ENCODE measurements at places on chromosomes 3 and 15.
A peak's percentile ranks its signal among the peaks of the same experiment; 100 is the strongest.

DNA sequence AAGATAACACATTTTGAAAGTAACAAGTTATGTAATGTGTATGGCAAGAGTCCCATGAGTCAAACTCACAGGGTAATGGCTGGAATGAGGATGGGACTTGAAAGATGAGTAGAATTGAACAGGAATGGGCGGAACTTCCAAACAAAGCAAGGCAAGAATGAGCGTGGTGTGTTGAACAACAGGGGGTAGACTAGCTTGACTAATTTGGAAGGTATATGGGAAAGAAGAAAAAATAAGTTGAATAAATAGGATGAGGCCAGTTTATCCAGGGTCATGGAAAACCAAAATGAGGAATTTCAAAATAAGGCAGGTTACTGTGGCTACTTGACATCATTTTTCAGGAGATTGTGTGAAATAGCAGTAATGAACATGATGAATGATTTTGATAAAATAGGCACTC is 2.5 kb upstream of the DPH6 start:
- DNase-seq: no peak

- DNase-seq: no peak
These were observed 25.8 kb downstream of the SPSB4 start for GRCh38 chr3:141076797-141077571.

GRCh38 chr15:64337761-64338160 is 18.2 kb downstream of the CSNK1G1 start:
- no peak for DNase-seq

DNA sequence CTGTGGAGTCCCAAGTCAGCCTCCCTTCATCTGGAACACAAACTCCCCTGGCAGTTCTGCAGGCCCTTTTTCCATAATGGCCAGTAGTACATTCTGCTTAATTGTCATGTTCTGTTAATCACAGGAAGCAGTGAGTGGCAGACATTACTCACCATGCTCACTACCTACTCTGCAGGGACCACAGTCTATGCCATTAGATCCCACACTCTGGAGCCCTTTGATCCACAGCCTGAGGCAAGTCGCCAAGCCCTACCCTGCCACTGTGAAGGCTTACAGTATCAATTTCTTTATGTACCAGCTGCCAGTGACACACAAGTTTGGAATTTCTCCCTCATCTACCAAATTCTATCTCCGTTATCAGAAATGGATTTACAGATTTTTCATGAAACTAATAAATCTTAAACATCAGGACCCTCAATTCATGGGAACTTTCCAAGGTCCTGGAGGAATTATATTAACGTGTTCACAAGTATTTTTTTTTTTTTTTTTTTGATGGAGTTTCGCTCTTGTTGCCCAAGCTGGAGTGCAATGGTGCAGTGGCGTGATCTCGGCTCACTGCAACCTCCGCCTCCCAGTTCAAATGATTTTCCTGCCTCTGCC is 20.6 kb upstream of the WWTR1 start:
- DNase-seq: no peak

DNA sequence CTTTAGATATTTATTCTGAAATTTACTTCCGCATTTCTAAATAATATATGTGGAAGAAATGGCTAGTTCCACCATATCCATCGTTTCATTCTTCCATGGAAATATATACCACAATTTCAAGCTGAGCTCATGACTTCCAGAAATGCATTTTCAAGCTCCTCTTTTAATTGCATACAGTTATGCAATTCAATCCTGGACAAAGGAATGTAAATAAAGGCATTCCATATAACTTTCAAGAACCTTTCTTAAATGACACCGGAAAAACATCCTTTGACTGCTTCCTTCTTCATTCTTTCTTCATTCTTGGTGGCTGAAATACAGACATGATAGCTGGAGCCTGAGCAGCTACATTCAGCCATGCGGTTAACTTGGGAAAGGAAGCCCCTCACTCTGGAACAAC is 185.2 kb upstream of the GADL1 start:
- peak; percentile 20 for DNase-seq

DNA sequence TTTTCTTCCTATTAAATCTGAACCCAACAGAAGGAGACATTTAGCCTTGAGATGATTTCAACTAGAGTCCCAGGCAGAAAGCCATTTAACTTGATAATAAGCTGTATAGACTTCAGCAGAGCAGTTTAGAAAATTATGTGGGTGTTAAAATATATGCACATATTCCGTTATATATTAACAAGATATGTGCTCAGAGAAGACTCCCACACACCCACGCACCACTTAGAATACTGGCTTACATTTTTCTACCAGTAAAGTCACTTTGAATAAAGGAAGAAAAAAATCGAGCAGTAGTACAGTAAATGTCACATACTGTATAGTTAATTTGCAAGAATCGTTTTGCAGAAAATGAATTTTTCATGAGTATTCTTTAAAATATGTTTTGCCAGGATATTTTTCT is 599.3 kb downstream of the FGF12 start:
- no peak for DNase-seq

- DNase-seq: peak; percentile 42
These were observed at the start of gene SH3GL3 for GRCh38 chr15:83446904-83447709. TSS of gene SH3GL3 (plus strand) at chr15:83447341. CDS start at chr15:83447534, 193 bp downstream.

DNA sequence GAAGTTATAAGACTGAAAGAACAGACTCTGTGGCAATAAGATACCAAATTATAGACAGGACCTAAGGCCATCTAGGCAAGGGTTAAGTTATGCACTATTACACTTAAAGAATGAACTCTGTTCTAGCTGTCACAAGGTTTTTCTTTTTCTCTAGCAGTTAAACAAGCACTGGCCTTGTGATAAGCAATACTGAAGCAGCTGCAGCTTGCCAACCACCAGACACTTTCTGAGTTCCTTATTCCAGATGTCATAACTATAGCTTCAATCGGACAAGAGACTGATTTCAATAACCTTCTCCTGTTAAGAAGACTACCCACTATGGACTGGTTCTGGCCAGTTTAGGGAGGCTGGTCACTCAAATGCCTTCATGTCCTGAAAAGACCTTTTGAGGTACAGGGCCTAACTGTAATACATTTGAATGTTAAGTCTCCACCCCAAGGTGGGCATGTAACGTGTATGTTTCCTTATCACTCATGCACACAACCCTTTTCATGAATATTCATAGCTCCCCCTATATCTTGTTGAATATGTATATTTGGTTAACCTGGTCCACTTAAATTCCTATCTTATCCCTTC is 85.8 kb downstream of the CFAP20DC start:
- DNase-seq: peak; percentile 19

GRCh38 chr3:44883999-44884431 is 9.6 kb downstream of the TGM4 start:
- peak; percentile 86 for DNase-seq

GRCh38 chr3:122099255-122099654 is 44.1 kb downstream of the CD86 start:
- no peak for DNase-seq

GRCh38 chr15:83698294-83698693 is 44.4 kb downstream of the ADAMTSL3 start:
- no peak for DNase-seq

- DNase-seq: no peak
These were observed 297 bp downstream of the PRC1 start for GRCh38 chr15:90994059-90994416.

- no peak for DNase-seq
These were observed 54.8 kb downstream of the MESD start for GRCh38 chr15:80934761-80935221.

DNA sequence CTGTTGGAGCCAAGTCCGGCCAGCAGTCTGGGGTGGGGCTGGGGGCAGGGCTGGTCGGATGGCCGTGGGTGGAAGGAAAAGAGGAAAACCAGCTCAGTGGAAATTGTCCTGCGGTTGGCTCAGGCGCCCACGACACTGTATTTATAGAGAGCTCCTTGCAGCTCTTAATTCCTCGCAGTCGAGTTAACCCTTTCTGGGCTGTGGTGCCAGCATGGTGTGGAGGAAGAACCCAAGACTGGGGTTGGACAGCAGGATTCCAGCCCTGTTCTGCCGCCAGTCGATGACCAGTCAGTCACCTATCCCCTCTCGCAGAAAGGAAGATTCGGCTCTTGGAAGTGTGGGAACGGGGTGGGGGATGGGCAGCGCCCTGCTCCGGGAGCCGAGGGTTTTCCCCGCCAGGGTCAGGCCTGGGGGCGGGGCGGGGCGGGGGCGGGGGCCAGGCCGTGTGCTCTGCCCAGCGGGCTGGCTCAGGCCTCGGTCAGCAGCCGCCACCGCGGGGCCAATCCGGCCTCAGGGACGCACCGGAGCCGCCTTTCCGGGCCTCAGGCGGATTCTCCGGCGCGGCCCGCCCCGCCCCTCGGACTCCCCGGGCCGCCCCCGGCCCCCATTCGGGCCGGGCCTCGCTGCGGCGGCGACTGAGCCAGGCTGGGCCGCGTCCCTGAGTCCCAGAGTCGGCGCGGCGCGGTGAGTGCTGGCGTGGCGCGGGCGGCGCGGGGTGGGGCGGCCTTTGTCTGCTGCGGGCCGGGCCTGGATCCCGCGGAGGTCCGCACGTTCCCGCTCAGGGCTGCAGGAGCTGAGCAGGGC is at the start of gene CD276:
Gene CD276 (plus strand): TSS at position 607 of the 804 bp plus-strand sequence. CDS start 15,257 bp downstream, outside the sequence.
- peak; percentile 82 for DNase-seq

DNA sequence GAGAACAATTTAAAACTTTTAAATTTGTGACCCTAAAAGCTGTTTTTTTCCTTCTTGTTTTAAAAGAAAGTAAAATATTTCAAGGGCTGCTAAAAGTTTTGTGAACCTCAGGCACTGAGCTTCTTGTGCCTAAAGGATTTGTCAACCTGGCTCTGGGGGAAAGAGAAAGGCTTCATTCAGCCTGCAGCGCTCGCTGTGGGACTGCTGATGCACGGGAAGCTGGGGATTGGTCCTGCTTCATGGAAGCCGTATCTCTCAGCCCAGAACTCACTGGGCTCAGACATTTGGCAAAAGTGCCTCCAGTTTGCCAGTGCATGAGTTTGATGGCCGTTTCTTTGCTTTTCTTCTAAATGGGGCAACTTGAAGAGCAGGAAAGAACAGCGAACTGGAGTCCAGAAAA is 30.8 kb downstream of the TPRG1 start:
- no peak for DNase-seq

DNA sequence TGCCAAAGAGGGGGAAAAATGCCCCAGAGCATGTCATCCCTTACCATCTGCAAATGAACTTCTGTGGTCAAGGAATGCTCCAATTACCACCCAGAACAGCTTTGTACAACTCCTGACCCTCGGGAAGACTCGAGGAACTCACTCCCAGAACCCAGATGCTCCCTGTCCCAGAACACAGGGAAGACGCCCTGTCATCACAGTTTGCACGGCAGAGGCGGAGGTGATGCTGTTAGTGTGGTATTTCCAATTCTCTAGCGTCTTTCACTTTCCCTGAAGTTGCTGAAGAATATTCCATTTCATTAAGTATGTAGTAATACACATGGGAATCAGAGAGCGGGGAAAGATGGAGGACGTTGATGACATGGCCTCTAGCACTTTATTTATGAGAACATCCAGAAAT is 193.7 kb downstream of the TIGIT start:
- DNase-seq: no peak

- DNase-seq: peak; percentile 64
These were observed 33.6 kb downstream of the MORF4L1 start for GRCh38 chr15:78906316-78906620.

- DNase-seq: no peak
These were observed 9.4 kb downstream of the IMPG2 start for GRCh38 chr3:101310978-101311375.

GRCh38 chr3:197028728-197029510 is 698 bp downstream of the MELTF start:
- DNase-seq: no peak

- no peak for DNase-seq
These were observed 240.1 kb upstream of the IGF1R start for GRCh38 chr15:98408231-98408630.

DNA sequence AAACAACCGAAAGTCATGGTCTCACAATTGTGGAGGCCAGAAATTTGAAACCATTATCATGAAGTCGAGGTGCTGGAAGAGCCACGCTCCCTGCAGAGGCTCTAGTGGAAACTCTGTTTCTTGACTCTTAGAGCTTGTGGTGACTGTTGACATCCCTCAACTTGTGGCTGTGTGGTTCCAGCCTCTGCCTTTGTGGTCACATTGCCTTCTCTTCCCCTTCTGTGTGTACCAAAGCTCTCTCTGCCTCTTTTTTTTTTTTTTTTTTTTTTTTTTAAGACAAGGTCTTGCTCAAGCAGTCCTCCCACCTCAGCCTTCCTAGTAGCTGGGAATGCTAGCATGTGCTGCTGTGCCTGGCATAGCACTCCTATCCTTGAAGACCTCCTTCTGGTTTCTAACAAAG is 48.7 kb upstream of the CRTC3 start:
- DNase-seq: no peak

DNA sequence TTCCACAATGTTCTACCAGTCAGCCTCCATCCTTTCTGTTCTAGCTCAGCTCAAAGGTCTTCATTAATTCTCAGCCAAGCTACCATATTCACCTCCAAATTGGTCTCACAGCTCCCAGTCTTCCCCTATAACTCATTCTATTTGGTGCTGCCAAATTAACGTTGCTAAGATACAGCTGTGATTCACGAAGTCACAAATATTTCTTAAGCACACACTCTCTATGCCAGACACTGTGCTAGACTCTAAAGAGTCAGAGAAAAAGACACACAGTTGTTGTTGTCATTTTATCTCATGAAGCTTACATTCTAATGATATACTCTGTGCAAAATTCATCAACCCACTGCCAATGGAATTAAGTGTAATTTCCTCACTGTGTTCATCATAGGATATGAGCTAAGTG is 102.8 kb downstream of the FRMD5 start:
- DNase-seq: peak; percentile 35

GRCh38 chr3:67048067-67048714 is 50.1 kb downstream of the KBTBD8 start:
- DNase-seq: no peak

DNA sequence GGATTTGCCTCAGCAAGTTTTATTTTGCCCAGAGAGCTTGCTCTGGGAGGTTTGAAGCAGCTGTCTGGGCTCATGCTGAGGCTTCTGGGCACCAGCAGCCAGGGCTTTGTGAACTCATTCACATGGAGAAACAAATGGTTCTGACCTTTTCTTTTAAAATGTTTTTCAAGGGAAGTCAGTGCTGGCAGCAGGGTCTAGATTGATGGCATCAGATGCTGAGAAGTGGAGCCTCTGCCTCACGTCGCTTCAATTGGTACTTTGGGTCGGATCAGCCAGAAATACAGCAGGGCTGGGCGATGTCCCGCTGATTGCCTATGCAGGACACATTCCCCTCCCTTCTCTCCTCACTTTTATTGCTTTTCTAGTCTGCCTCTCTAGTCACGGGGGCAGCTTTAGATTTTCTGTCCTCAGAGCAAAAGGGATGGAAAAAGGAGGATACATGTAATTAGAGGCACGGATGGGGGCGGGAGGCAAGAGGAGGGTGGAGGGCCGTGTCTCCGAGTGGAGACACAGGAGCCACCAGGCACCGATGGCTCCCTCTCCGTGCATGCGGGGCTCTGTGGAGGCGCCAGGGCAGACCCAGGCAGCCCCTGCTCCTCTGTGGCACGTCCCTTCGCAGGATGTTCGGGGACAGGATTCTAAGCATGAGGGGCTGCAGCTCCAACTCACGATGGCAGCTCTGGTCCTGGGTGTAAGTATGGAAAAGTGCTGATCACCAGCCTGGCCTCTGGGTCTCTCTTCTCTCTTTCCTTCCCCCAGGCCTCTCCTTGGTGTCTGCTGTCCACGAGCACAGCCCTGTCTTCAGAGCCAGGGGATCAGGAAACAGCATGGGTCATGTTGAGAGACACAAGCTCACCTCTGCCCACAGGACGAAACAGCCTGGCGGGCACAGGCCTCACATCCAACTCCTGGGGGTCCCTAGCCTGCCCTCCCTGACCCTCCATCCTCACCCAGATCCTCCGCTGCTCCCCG is 116.1 kb downstream of the FAM43A start:
- no peak for DNase-seq

GRCh38 chr3:32177702-32178198 is 60.7 kb upstream of the CMTM8 start:
- peak; percentile 81 for DNase-seq

Measured in fibroblast of gingiva (primary cell).